ENCODE measurements at places on chromosomes 7 and 10.

DNA sequence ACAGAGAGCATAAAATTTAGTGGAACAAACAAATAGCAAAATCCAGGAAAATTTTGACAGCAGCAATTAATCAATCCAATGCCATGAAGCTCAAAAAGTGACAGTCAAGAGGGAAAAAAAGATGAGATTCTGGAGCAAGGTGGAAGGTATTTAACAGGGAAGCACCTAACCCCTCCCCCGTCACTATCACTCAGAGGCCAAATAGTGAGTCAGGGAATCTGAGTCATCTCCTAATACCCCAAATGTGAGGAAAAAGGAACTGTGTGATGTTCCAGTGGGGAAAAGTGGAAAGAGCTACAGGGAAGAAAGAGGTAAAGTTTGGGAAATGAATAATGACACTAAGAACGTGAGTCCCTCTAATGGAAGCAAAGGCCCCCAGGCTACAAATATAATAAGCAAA lies 113.2 kb upstream of the PHF14 start:
- no peak for DNase-seq

- peak; percentile 70 for DNase-seq
These were observed 86.0 kb downstream of the FANK1 start for GRCh38 chr10:125982260-125982948.

GRCh38 chr7:44769376-44769775 lies 20.7 kb downstream of the ZMIZ2 start:
- no peak for DNase-seq

GRCh38 chr10:3260066-3260834 lies 87.7 kb upstream of the PITRM1 start:
- no peak for DNase-seq

GRCh38 chr7:124943472-124943871 lies 13.8 kb upstream of the POT1 start:
- DNase-seq = no peak

- DNase-seq = no peak
These were observed 2.3 kb downstream of the AEBP1 start for GRCh38 chr7:44106311-44107065.

DNA sequence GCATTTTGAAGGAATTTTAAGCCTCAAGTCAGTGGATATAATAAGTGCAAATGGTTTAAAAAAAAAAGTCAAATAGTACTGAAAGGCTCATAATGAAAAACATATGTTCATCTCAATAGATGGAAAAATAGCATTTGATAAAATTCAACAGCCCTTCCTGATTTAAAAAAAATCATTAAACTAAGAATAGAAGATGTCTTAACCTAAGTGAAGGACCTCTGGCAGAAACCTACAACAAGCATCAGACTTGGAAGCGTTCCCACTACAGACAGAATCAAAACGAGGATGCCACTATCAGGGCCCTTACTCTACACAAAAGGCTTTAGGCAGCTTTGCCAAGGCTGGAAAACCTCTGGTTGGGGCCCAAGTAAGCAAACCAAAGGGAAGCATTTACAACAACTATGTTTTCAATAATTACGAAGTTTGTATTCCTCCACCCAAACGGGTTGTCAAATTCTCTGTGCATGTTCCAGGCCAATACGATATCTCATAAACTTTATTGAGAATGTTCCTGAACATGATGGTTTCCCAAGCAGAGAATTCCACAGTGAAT lies 45.1 kb downstream of the CYTH3 start:
- no peak for DNase-seq

DNA sequence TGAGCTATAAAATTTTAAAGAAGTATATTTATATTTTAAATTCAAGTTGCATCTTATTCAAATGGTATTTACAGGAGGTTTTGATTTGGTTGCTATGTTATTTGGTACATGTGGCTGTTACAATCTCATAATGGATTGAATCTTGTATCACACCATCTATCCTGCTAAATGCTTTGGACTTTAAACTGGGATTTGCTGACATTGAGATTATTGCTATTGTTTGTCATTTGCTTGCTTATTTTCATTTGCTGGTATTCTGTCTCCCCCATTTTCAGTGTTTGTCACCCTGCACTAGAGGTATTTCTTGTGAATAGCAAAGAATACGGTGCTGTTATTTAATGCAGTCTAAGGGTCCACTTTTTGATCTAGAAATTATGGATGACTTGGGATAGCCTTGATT lies 171.1 kb downstream of the SH2D4B start:
- DNase-seq = no peak

DNA sequence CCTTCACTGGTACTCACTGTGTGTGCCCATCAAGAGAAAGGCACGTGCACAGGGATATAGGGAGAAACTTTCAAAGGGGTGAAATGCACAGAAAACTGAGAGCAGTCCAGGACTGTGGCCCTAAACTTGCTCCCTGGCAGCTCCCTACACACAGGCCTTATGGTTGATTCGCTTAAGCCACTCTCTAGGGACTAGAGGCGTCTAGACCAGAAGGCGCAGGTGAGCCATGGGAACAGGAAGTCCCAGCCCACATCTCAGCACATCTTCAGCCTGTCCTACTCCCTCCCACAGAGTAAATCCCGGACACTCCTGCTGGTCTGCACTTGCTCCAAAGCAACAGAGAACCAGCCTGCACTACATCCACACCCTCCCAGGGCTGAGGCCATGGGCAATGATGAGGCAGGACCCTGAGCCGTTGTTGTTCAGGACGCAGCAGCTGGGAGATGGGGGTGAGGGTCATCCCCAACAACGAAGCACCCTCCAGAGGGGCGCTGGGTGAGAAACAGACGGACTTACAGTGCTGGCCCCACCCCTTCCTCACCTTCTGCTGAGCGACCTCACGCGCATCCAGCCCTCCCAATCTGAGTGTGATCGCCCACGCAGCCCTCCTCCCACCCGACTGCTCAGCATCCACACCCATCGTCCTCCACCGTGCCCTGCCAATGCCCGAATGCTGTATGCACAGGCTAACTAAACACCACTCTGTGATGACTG lies 109.3 kb downstream of the TNS3 start:
- DNase-seq = no peak

- DNase-seq = no peak
These were observed 127.2 kb upstream of the PPP2R2D start for GRCh38 chr10:131773370-131774343.

GRCh38 chr7:96833676-96834453 lies 124.2 kb upstream of the SEM1 start:
- no peak for DNase-seq

- DNase-seq = peak; percentile 84
These were observed 119.4 kb downstream of the DYNC2I1 start for GRCh38 chr7:158975526-158976467.

DNA sequence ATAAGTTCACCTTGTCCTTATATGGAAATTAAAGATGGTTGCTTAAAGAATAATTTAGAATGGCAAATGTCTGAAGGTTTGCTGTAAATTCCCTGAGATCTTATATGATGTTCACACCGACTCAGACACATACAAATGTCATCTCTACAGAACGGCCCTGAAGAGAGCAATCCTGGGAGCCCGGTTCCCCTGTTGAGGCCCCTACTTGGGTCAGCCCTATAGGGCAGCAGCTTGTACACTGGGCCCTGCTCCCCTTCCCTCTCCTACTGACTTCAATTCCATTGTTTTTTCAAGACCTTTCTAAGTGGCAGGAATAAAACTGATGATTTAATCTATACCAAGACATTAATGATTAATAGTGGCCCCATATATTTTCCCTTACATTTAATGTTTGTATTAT lies 813.3 kb upstream of the C7orf33 start:
- no peak for DNase-seq

DNA sequence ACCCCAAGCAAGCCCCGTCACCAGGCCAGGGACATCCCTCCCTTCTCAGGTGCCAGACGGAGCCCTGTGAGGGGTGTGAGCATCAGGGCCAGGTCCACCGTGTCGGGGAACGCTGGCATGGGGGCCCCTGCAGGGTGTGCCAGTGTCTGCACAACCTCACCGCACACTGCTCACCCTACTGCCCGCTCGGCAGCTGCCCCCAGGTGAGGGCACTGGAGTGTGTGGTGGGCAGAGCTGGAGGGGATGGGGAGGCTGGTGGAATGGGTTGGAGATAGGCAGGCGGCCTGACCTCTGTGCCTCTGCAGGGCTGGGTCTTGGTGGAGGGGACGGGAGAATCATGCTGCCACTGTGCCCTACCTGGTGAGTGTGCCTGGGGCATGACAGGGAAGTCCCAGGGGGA lies 19.9 kb upstream of the ZNF467 start:
- DNase-seq = no peak

Measured in NCI-H146 (cell line).